ENCODE measurements at places on chromosomes 11 and 22. TPM values are rescaled to one million over a fixed set of nuclear protein-coding genes. Genes with fewer than 3 reads are reported as not detected.

Gene LDHAL6A
- 0.06 TPM for polyA plus RNA-seq

DNA sequence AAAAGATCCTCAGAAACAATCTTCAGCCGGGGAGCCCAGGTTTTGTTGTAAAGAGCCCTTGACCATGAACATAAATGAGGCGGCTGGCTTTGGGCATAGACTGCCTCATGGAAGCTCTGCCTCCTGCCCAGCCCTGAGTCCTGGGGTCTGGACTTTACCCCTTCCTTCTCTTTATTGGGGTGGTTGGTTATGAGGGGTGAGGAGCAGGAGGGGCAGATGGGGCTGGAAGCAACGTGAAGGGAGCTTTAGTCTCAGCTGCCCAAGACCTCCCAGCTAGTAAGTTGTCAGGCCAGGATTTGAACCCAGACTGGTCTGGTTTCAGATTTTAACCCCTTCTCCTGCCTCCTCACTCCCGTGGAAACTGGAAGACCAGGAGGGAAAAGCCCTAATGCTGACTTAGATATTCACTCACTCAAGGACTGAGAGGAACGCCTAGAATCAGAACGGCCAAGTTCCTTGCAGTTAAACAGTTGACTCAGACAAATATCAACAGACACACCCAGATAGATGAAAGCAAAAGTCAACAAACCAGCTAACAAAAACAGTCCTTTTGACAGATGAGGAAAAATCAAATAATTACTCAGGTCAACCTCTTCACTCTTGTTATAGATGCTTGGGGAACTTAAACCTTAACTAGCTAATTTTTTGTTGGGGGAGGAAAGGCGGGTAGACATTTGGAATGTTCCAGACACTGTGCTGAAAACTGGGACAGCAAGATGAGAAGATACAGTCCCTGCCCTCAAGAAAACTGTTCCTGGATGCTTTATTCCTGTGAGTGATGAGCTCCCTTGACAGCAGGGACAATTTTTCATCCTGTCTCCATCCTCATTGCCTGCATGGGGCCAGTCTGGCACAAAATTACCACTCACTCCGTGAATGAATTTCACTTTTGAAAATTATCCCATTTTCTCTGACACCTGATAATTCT, 20.8 kb upstream of the ARRB1 start:
- DNase-seq: no peak

DNA sequence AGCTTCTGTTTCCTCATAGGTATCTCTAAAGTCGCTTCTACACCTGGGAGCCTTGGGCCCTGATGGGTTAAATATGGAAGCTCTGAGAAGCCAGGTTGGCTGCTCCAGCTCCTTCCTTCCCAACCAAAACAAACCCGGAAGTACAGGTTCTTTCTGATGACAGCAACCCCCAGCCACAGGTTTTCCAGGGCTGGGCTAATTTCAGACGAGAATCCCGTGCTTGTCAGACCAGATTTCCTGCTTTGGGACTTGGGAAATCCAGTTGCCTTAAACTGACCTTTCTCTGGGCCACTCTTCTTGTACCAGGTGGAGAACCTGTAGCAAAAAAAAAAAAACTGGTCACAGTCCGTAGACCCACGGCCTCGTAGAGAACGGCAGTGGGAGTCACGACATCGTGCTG, 51.9 kb downstream of the RBX1 start:
- DNase-seq: no peak

Gene LAYN
- polyA plus RNA-seq: 6.1 TPM

Gene FAM83F
- 1.1 TPM for polyA plus RNA-seq

GRCh38 chr11:115391598-115391997, 112.6 kb downstream of the CADM1 start:
- no peak for DNase-seq

DNA sequence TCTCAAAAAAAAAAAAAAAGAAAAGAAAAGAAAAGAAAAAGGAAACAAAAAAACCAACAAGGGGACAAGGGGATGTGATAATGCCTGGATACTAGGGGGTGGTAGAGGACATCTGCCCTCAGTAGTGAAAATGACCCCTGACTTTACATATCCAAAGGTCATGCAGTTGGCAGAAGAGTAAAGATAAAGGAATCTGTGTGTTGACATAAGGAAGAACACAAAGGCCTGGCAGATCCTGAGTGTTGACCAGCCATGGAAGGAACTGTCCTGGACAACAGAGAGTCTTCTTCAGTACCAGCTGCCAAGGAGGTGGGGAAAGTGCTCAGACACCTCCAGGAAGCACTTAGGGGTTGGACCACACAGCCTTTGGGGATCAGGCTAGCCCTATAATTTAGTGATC, 12.6 kb downstream of the SLC43A1 start:
- no peak for DNase-seq

Gene ANO5
- polyA plus RNA-seq: 10.3 TPM

Gene OTUB1
- polyA plus RNA-seq: 50.7 TPM

Gene SUSD2
- polyA plus RNA-seq: 0.75 TPM

- no peak for DNase-seq
Observed at GRCh38 chr11:62801071-62801470, 4.2 kb downstream of the NXF1 start.

Gene SCUBE2
- polyA plus RNA-seq: 42.1 TPM

DNA sequence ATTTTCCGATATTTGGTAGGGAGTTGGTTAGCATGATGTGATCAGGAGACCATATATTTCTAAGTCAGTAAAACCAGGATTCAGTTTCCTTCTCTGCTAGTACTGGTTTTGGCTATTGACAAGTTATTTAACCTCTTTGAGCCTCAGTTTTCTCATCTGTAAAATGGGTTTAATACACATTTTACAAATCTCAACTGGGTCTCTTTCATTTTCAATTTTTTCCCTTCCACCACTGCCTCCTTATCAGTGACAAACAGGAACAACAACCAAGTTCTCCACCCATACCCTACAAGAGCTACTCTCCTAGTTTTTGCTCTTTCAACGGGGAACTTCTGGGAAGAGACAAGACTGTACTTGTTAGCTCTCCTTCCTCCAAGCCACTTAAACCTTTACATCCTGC, 6.2 kb upstream of the APLP2 start:
- DNase-seq: no peak

GRCh38 chr11:6455070-6455469, 14.3 kb upstream of the HPX start:
- DNase-seq: no peak

DNA sequence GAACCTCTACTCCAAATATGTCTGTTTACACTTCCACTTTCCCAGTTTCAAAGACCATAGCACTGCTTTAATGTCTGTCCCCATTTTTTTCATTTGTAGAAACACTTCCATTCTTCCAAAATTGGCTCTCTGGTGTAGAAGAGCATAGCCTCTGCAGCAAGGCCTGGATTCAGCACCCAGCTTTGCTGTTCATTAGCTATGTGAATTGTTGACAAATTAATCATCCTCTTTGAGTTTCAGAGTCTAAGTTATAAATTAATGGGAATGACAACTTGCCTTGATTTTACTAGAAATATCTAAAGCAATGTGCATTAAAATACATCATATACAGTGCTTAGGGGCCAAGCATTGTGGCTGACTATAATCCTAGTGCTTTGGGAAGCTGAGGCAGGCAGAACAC, 22.4 kb downstream of the GRIA4 start:
- DNase-seq: no peak

Gene ABCG4
- 0.30 TPM for polyA plus RNA-seq

Measured in muscle of arm (tissue), 14 donors.